NCI-H187 (cell line): ENCODE measurements at places on chromosomes 16 and 17.
A peak's percentile ranks its signal among the peaks of the same experiment; 100 is the strongest.

GRCh38 chr17:81365601-81366585, 29.4 kb upstream of the BAHCC1 start:
- DNase-seq = no peak

DNA sequence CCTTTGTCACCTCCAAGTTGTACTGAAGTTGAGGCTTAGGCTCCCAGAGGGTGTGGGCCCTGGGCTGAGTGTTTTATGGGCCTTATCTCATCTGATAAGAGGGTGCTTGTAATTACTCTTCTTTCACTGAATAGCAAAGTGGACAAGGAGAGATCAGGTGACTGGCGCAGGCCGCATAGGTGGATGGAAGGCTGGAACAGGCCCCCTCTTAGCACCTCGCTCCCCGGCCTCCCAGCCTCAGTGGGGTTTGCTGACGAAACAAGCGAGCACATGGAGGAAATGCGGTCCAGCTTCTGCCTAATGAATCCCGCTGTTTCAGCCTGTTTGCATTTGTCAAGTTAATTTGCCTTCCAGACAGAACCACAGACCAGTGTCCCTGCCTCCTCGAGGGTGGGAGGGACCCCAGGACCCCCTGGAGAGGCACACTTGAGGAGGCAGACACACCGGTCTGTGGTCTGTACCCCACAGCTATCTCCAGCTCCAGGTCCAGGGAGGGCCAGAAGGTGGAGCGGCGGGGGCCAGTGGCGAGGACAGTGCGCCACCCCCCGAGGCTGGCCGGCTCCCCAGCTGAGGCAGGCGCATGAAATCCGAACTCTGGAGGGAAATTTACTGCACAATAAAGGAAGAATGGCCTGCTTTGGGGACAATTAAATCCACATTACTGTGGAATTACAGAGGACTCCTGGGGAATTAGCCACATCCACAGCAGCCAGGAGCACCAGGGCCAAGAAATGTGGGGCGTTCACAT, 123.4 kb downstream of the NTN1 start:
- DNase-seq = no peak

DNA sequence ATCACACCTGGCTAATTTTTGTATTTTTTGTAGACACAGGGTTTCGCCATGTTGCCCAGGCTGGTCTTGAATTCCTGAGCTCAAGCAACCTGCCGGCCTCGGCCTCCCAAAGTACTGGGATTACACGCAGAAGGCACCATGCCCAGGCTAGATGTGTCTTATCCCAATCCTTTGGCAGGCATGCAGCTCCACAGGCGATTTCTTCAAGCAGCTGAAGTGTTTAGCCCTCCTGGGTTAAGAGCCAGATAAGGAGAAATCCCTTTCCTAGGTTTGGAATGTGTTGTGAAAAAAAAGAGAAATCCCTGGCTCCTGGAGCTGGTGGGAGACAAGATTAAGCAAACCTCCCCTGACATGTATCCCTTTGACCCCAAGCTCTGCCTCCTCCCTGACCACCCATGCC, 2.1 kb upstream of the NHERF1 start:
- no peak for DNase-seq

DNA sequence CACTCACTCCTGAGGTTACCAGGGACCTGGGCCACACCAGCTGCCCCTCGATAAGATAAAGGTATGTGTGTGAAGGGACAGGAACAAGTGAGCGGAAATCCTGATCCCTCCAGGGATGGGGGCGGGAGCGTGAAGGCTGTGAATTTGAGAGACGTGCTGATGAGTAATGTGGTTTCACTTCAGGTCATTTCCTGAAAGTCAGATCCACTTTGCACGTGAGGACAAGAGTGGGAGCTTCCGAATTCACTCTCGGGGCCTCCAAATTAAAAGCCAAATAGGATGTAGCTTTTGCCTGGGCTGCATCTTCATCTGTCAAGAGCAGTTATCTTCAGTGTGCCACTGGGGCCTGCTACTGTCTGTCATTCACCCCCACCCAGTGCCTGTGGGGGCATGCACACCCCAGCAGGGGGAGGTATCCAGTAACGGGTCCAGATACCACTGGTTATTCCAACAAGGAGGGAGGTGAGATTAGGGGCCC, 87.4 kb upstream of the LHX1 start:
- DNase-seq = no peak

- DNase-seq = no peak
Observed at GRCh38 chr17:53724726-53725125, 98.0 kb upstream of the KIF2B start.

DNA sequence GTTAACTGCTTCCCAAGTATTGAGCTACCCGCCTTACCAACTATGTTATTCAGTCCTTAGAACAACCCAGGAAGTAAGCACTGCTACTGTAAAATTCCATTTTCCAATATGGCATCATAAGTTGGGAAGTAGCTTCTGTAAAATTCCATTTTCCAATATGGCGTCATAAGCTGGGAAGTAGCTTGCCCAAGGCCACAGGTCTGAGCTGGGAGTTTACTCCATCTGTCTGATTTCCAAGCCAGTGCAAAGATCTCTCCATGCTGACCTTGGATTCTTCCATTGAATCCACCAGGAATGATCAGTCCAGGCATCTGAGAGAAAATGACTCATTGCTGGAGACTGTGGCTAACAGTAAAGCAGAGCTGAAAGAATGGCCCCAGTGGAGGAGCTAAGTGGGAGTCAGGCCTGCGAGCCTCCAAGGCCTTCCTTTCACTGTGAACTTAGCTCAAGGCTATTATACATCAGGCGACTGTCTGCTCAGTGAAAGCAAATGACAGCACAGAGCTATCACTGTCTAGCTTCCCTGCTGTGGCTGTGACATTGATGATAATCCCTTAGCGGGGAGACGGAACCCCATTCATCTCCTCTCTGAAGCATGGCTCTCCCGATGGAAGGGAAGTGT, 430.4 kb downstream of the HAPSTR1 start:
- DNase-seq = no peak

DNA sequence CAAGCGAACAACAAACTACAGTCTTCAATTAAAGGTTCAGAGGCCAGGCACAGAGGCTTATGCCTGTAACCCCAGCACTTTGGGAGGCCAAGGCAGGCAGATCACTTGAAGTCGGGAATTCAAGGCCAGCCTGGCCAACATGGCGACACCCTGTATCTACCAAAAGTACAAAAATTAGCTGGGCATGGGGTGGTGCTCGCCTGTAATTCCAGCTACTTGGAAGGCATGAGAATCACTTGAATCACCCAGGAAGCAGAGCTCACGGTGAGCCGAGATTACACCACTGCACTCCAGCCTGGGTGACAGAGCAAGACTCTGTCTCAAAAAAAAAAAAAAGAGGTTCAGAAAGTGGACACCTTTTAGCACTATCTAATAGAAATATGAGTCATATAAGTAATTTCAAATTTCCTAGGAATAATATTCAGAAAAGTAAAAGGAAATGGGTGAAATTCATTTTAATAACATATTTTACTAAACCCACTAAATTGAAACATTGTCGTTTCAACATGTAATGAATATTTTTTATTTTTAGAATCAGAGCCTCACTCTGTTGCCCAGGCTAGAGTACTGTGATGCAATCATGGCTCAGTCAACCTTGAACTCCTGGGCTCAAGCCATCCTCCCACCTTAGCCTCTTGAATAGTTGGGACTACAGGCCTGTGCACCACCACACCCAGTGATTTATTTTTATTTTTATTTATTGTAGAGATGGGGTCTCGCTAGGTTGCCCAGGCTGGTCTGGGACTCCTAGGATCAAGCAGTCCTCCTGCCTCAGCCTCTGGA, 15.2 kb upstream of the MARCHF10 start:
- no peak for DNase-seq

DNA sequence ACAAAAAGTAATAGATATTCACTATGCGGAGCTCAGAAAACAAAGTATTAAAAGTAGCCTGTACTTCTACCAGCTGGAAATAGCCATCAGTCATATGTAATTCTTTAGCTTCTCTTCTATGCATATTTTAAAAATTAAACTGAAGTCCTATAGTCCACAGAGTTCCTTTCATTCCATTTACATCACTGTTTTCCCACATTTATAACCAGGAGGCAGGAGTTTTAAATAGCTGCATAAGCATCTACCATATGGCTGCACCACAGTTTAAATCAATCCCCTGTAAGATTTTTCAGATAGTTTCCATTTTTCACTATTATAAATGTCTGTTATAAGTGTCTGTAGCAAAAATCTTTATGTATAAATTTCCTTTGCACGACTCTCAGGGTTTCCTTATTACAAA, 45.1 kb downstream of the ZFHX3 start:
- no peak for DNase-seq

DNA sequence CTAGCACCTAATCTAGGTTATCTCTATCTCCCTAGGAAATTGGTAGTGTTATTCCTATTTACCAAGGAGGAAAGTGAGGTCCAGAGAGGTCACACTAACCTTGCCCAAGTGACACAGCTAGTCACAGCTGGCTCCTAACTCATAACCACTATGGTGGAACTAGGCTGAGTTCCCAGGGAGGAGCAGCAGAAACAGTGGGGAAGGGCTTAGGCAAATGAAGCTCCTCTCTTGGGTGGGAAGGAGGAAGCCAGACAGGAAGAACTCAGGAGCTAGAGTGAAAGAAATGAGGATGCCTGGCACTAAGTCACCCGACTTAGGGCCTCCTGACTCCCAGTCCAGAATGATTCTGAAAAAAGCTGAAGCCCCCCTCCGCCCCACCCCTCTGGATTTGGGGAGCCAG, 34.5 kb downstream of the PSME3IP1 start:
- DNase-seq = no peak

DNA sequence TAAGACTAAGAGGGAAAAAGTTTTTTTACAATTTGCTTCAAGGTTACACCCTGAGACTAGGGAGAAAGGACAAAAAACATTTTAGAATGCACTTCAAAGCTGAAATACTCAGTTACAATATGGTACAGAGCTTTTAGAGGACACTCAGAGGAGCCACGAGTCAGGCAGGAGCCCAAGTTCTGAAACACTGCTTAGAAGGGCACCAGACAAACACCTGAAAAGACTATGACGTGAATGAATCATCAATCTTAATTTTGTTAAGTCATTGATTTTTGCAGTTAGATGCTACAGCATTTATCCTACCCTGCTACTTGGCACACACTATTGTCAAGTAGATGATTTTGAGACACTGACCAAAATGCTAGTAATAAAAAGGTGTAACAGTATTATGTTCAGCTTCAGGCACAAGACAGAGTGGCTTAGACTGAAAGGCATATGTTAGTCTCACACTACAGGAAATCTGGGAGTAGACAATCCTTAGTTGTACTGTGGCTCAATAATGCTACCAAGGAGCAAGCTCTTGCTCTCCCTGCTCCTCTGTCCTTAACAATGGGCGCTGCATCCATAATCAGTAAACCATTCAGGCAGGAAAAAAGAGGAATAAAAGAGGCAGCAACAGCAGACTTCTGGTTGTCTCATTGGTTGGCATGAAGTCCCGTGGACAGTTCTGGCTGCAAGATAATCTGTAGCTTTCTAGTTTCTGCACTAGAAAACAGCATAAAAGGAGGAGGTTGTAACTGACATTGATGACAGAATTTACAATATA, 151.8 kb downstream of the ABCA8 start:
- no peak for DNase-seq

- no peak for DNase-seq
Observed at GRCh38 chr17:69567130-69567529, 152.6 kb downstream of the MAP2K6 start.

DNA sequence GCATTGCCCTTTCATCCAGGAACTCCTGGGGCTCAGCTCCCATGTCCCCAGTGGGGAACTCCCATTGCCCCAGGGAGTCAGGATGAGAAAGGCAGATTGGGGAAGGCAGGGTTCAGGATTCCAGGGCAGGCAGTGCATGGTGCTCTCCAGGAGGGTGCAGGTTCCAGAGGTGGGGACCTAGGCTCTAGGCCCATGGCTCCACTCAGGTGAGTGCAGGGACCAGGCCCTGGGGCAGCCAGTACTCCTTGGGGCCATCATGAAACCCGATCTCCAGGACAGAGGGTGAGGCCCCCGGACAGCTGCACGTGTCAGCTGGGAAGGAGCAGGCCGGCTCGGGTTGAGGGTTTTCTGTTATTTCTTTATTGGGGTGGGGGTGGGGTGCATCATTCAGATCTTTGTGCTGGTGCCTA, 1.3 kb upstream of the MTSS2 start:
- DNase-seq = no peak

- DNase-seq = no peak
Observed at GRCh38 chr17:58170622-58171021, 3.8 kb downstream of the OR4D2 start.

- no peak for DNase-seq
Observed at GRCh38 chr17:66301864-66302741, at the start of gene PRKCA. Gene PRKCA (plus strand): TSS chr17:66302613.

GRCh38 chr16:53099318-53100130, 44.7 kb downstream of the CHD9 start:
- peak; percentile 82 for DNase-seq

- no peak for DNase-seq
Observed at GRCh38 chr17:30211371-30211770, 24.1 kb downstream of the SLC6A4 start.

DNA sequence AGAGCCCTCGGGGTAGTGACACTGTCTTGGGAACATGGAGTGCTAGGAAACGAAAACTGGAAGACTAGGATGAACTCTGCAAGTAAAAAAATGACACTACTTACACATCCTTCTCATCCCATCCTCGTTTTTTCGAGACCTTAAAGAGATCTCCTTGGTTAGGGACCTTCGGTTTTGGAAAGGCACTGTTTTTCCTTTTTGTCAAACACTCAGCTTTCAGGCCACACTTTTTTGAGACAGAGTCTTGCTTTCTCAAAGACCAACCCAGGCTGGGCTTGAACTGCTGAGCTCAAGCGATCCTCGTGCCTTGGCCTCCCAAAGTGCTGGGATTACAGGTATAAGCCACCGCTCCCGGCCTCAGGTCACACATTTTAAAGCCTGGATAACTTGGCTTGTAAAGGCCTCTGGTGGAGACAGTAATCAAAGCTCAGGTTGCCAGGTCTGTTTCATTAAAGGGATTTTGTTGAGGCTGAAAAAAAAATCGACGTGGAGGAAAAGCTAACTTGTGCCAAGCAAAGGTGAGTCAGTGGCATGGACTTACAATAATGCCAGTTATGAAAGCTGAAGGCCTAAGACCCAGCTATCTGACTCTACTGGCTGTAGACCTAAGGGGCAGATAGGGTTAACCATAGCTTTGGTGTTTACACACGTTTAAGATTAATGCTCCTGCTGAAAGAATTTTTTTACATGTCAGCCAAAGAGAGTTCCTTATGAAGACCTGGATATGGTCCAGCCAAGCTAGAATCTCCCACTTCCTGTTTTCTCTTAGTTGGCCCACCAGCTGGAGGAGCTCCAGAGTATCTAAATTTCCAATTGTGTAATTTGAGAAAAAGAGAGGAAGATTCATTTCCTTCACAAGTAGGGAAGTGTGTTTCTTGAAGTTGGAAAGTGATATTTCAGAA, 823 bp downstream of the NBR1 start:
- no peak for DNase-seq

GRCh38 chr16:81499576-81500380, 55.2 kb downstream of the CMIP start:
- no peak for DNase-seq
